ENCODE measurements at places on chromosomes 1 and 21.

- no peak for DNase-seq
Observed at GRCh38 chr1:25658791-25659431, 42.3 kb downstream of the MAN1C1 start.

GRCh38 chr21:28447462-28447861 is 545.2 kb downstream of the LTN1 start:
- no peak for DNase-seq

DNA sequence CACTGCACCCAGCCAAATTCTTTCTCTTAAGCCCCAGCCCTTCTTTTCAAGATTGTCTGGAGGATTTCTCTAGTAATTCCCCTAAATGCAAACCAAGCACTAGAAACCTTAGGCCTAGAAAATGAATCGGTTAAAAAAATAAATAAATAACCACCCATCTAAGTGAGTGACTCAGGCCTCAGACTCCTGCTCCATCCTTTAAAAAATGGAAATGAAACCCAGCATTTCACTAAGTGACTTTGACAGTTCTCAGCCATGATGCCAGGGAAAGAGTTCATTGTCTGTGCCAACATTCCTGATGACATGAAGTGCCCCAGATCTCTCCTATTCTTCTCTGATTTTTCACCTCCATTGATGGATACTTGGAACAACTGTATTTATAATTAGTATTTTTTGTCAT is 415.2 kb upstream of the DAB1 start:
- no peak for DNase-seq

- no peak for DNase-seq
Observed at GRCh38 chr1:183443466-183443865, 25.3 kb upstream of the NMNAT2 start.

GRCh38 chr1:40797668-40798010 is 14.1 kb downstream of the KCNQ4 start:
- no peak for DNase-seq

DNA sequence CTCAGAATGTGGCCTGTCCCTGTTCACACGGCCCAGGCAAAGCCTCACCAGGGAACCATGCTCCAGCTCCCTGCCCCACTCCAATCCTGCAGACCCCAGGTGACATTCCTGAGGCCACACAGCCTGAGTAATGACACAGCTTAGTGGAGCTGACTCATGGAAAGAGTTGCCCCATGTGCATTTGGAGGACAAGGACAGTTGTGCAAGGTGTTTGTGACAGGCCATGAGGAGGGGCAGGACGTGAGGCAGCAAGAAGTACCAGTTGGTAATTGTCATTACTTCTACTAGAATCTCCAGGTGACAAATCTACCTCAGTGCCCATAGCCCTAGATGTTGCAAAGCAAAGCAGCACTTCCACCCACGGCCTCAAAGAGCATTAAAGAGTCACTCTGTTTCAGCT is 15.2 kb downstream of the PRR9 start:
- no peak for DNase-seq

- DNase-seq = no peak
Observed at GRCh38 chr1:92447033-92447681, 39.6 kb downstream of the GFI1 start.

DNA sequence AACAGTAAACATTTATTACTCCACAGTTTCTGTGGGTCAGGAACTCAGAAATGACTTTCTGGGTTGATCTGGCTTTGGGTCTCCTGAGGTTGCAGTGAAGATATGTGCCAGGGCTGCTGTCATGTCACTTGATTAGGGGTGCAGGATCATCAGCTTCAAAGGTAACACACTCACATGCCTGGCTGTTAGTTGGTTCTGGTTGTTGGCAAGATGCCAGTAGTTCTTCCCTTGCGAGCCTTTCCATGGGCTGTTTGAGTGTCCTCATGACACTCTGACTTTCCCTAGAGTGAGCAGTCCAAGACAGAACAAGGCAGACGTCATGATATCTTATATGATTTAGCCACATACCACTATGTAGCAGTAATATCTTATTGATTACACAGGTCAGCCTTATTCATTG is 1.8 kb downstream of the SWT1 start:
- DNase-seq = no peak

- no peak for DNase-seq
Observed at GRCh38 chr1:38009088-38009840, 3.3 kb upstream of the UTP11 start.

GRCh38 chr1:202011994-202012393 is 1.6 kb downstream of the ELF3 start:
- no peak for DNase-seq

- DNase-seq = no peak
Observed at GRCh38 chr1:74505928-74506710, 6.3 kb downstream of the LRRC53 start.
